ENCODE measurements at places on chromosomes 5 and 9. TPM values are rescaled to one million over a fixed set of nuclear protein-coding genes. Genes with fewer than 3 reads are reported as not detected.
A peak's percentile ranks its signal among the peaks of the same experiment; 100 is the strongest.

The JAKMIP2 gene
- total RNA-seq, result 0.49 TPM

The FAM163B gene
- total RNA-seq, result not detected

The GLDC gene
- total RNA-seq, result 7.9 TPM

DNA sequence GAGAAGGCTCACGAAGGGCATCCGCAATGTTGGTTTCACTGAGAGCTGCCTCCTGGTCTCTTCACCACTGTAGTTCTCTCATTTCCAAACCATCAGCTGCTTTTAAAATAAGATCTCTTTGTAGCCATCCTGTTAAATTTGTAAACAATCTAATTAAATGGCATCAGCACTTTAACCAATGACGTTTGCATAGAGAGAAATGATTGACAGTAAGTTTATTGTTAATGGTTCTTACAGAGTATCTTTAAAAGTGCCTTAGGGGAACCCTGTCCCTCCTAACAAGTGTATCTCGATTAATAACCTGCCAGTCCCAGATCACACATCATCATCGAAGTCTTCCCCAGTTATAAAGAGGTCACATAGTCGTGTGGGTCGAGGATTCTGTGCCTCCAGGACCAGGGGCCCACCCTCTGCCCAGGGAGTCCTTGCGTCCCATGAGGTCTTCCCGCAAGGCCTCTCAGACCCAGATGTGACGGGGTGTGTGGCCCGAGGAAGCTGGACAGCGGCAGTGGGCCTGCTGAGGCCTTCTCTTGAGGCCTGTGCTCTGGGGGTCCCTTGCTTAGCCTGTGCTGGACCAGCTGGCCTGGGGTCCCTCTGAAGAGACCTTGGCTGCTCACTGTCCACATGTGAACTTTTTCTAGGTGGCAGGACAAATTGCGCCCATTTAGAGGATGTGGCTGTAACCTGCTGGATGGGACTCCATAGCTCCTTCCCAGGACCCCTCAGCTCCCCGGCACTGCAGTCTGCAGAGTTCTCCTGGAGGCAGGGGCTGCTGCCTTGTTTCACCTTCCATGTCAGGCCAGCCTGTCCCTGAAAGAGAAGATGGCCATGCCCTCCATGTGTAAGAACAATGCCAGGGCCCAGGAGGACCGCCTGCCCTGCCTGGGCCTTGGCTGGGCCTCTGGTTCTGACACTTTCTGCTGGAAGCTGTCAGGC is 16.6 kb downstream of the SQSTM1 start:
- no peaks in the 10 kb centered on the region for H3K4me1 ChIP-seq
- H3K27me3 ChIP-seq, result no peaks in the 10 kb centered on the region
- H3K36me3 ChIP-seq, result peaks cover 62% of the 10 kb centered on the region
- H3K4me3 ChIP-seq, result no peak overlapping the region
- no peak overlapping the region for H3K27ac ChIP-seq

DNA sequence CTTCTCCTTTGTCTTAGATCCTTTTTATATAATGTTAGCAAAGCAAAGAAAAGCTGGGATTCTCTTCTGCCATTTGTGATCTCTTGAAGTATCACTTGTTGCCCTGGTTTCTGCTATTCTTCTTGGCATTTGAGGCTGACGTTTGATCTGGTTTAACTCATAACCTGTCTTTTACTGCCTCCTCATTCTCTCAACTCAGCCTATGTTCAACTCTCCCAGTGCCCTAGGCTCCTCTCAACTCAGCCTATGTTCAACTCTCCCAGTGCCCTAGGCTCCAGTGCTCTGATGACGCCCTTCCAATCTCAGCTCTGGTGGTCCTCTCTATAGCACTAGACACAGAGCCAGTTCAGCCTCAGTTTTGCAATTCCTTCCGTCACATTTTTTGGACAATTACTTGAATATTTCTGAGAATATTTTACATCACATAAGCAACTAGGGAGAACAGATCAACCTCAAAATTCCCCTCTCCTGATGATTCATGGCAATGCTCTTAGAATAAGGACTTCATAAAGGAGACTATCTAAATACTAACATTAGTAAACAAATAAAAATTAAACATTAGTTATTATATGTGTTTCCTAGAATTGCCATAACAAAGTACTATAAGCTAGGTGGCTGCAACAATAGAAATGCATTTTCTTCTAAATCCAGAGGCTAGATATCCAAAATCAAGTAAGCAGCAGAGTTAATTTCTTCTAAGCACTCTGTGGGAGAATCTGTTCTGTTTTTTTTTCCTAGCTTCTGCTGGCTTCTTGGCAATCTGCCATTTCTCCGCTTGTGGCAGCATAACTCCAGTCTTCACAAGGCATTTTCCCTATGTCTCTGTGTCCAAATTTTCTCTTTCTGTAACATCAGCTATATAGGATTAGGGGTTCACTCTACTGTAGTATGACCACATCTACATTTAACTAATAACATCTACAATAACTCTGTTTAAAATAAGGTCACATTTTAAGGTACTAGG is 662.1 kb upstream of the FTMT start:
- H3K4me1 ChIP-seq, result no peaks in the 10 kb centered on the region
- H3K4me3 ChIP-seq, result no peak overlapping the region
- no peaks in the 10 kb centered on the region for H3K27me3 ChIP-seq
- H3K27ac ChIP-seq, result no peak overlapping the region
- DNase-seq, result no peak
- no peaks in the 10 kb centered on the region for H3K36me3 ChIP-seq

DNA sequence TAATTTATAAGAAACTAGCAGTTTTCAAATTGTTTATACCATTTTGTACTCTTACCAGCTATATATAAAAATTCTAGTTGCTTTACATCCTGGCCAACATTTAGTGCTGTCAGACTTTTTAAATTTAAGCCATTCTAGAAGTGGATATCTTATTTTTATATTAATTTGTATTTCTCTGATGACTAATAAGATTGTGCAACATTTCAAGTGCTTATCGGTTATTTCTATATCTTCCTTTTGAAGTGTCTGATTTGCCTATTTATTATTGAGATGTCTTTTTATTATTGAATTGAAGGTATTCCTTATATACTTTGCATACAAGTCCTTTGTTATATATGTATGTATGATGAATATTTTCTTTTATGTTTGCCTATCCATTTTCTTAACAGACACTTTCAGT is 324.0 kb downstream of the ELAVL2 start:
- DNase-seq, result no peak
- no peak overlapping the region for H3K4me3 ChIP-seq
- no peaks in the 10 kb centered on the region for H3K36me3 ChIP-seq
- no peaks in the 10 kb centered on the region for H3K4me1 ChIP-seq
- H3K27me3 ChIP-seq, result no peaks in the 10 kb centered on the region

GRCh38 chr5:32471784-32472183 is 27.2 kb upstream of the ZFR start:
- H3K4me3 ChIP-seq, result no peak overlapping the region
- H3K27me3 ChIP-seq, result no peaks in the 10 kb centered on the region
- DNase-seq, result no peak
- H3K27ac ChIP-seq, result no peak overlapping the region
- H3K4me1 ChIP-seq, result no peaks in the 10 kb centered on the region

DNA sequence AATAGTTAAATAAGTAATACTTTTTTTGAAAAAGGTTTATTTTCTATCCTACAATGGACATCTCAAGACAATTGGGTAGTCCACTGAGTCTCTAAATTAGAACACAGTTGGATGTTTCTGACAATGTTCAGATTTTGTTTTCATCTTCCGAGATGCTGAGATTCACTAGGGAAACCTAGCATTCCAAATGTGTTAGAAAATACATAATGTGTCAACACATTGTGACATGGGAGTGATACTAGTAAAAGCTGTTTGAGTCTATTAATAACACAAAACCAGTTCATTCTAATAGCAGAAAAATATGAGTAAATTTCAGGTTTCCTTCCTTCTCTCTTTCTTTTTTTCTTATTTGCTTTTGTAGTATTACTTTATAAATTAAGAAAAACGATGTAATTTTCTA is 68.2 kb upstream of the CDH10 start:
- no peaks in the 10 kb centered on the region for H3K27me3 ChIP-seq
- H3K36me3 ChIP-seq, result no peaks in the 10 kb centered on the region
- no peak overlapping the region for H3K27ac ChIP-seq

DNA sequence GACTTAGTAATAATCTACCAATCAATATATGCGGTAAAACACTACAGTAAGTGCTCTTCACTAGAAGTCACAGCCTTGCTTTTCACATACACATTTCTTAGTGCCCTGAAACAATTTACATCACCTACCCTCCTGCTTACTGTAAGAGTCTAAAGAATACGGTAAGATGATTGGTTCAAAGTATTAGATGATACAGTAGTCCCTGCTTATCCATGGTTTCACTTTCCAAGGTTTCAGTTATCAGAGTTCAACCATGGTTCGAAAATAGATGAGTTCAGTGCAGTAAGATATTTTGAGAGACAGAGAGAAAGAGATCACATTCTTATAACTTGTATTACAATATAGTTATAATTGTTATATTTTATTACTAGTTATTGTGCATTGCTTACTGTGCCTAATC is 83.0 kb downstream of the CPLANE1 start:
- no peak overlapping the region for H3K27ac ChIP-seq
- no peak for DNase-seq
- no peaks in the 10 kb centered on the region for H3K27me3 ChIP-seq
- H3K4me1 ChIP-seq, result no peaks in the 10 kb centered on the region

DNA sequence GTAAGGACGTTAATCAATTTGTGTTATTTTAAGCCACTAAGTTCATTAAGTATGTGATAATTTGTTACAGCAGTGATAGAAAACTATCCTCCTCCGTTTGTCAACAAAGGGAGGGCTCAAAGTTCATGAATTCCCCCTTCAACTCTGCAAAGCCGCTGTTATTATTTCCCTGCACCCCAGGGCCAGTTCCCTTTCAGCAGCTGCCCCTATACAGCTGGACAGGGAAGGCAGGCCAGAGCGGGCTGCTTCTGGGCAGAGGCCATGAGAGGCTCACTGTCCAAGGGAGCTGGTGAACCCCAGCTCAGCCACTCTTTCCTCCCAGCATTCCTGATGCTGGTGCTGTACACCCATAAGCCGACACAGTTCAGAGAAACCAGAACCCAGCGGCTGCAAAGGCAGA is 102.4 kb upstream of the GPR151 start:
- H3K27ac ChIP-seq, result no peak overlapping the region
- H3K4me3 ChIP-seq, result no peak overlapping the region
- H3K27me3 ChIP-seq, result no peaks in the 10 kb centered on the region
- no peak for DNase-seq
- no peaks in the 10 kb centered on the region for H3K36me3 ChIP-seq

- no peaks in the 10 kb centered on the region for H3K27me3 ChIP-seq
- no peak overlapping the region for H3K4me3 ChIP-seq
- no peak for DNase-seq
- H3K36me3 ChIP-seq, result no peaks in the 10 kb centered on the region
Measured at GRCh38 chr5:109838157-109838556, 148.4 kb downstream of the MAN2A1 start.

DNA sequence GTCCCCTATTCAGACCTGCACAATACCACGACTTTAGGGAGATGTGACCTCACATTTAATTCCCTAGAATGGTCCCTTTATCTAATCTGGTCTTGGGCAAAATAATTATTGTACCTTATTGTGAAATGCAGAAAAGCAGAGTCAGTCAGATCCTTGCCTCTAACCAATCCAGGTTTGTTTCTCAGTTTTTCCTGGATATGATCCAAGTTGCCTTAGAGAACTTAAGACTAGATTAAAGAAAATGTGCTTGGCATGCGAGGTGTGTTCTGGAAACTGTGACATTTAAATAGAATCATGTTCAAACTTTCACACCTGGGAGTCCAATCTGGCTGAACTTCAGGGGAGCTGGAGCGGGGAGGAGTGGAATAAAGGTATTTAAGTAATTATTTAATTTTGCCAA is 696.2 kb downstream of the DNAH5 start:
- no peaks in the 10 kb centered on the region for H3K27me3 ChIP-seq
- H3K4me1 ChIP-seq, result no peaks in the 10 kb centered on the region
- no peak overlapping the region for H3K4me3 ChIP-seq
- H3K36me3 ChIP-seq, result no peaks in the 10 kb centered on the region
- DNase-seq, result no peak

DNA sequence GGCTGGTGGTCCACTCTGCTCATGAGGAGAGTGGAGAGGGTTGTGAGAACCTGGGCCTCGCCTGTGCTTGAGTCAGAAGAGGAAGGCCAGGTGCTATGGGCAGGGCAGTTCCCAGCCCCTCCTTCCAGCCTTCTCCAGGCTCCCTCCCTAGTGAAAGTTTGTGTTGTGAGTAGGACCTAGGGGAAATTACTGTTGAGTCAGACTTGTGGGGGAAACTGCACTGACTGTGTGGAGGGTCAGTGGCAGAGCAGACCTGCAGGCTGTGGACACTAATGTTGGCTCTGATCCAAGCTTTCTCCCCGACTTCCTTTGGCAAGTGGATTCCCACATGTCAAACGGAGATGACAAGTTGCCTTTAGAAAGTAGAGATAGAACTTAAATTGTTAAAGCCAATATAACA is 102.6 kb downstream of the ARHGAP26 start:
- H3K4me3 ChIP-seq, result no peak overlapping the region
- no peaks in the 10 kb centered on the region for H3K36me3 ChIP-seq
- DNase-seq, result no peak

DNA sequence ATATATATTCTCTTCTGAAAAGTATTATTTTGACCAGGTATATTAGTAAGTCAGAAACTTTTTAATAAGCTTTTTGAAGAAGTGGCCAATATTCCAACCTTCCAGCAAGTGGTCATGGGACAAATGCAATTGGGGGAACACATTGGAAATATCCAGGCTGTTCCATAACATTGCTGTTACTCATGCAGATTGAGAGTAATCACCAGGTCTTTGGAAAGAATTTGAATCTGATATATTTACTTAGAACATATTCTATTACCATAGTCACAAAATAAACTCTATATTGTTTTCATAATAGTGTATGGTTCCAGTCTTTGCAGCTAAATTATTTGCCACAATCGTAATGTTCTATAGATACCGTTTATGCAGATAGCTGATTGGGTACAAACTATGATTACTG is 102.8 kb downstream of the TAF11L14 start:
- H3K27ac ChIP-seq, result no peak overlapping the region
- DNase-seq, result no peak
- no peak overlapping the region for H3K4me3 ChIP-seq
- no peaks in the 10 kb centered on the region for H3K36me3 ChIP-seq
- H3K4me1 ChIP-seq, result no peaks in the 10 kb centered on the region

DNA sequence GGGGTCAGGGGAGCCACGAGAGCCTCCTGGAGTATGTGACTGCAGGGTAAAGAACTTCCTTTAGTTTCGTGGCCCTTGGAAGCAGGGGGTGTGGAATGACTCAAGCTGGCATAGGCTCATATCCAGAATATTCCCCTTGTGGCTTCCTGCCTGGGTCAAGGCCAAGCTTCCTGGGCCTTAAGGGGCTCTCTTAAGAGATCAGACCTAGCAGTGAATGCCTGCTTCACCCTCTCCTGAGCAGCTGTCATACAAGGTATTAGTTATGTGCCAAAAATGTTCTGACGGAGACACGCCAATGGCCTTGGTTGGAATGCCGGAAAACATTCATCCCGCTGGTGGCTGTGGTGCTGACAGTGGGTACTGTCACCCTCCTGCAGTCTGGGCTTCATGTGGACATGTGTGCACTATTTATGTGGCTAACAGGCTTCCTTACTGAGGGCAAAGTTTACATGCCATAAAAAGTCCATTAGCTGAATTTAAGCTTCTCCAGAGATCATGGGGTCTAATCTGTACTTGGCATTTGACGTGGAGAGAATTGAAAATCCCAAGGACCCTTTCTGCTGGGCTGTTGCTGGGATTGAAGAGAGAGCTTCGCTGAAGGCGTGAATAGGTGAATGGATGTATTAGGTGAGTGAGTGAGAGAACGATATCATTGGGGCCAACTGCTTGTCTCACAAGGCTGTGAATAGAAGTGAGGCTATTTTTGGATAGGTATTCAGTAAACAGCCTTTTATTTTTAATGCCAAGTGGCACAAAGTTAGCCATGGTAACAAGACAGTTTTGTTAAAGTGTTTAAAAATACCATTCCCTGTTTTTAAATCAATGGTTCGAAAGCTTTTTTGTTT is 156.8 kb downstream of the MACROH2A1 start:
- H3K4me1 ChIP-seq, result peaks cover 98% of the 10 kb centered on the region
- no peak for DNase-seq
- H3K27me3 ChIP-seq, result no peaks in the 10 kb centered on the region
- H3K36me3 ChIP-seq, result no peaks in the 10 kb centered on the region
- H3K27ac ChIP-seq, result peak overlapping the region; percentile 94
- H3K4me3 ChIP-seq, result peak overlapping the region; percentile 31

All from thoracic aorta (tissue), 2 donors.